ENCODE measurements at places on chromosomes 5 and 9.
A peak's percentile ranks its signal among the peaks of the same experiment; 100 is the strongest.

DNA sequence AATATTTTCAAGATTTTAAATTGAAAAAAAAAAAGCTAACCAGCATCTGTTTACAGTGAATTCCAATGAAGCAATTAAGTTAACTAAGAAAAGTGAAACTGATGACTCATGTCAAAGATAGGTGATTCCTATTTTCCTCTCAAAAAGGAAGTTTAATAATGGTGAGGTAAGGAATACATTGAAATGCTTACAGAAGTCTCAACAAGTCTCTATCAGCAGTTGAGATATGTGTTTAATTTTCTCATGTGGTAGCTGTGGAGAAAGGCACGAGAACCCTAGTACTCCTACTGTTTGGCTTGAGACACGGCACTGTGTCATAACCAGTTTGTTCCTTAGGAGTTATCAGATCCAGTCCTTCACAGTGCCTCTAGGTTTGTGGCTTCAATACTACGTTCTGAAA is 114.5 kb downstream of the SLC25A46 start:
- no peak for DNase-seq

DNA sequence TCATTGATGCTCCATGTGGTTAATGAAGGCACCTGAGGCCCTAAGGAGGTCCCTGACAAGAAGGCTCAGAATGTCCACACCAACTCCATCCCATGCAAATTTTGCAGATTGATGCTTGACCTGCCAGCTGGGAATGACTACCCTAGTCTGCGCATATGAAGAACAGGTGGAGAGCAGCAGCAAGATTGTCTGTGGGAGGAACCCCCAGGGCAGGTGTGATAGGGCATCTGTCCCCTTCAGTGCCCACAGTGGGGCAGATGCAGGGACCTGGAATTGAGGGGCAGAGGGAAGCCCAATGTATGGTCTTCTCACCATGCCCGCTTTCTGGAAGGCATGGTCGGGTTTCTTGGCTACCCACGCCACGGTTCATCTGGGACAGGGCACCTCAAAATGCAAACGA is 79.6 kb downstream of the MACROH2A1 start:
- no peak for DNase-seq

GRCh38 chr5:143014017-143014651 is 244.0 kb downstream of the ARHGAP26 start:
- peak; percentile 24 for DNase-seq

GRCh38 chr9:21836437-21837161 is 34.2 kb downstream of the MTAP start:
- DNase-seq, result no peak

DNA sequence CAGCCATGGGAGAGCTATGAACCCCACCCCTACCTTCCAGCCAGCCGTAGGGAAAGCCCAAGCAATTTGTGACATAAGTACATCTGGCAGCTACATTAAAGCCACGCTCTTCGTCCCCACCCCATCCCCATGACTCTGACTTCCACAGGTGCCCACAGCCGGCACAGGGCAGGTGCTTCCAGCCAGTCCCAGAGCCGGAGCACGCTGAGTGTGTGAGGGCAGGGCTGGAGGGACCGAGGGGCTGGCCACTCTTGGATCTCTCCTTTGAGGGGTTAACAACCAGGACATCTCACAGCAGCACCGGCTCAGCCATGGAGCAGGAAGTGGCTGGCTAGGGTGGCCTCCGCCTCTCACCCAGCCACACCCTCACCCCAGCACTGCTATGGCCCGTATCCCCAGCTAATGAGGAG is 2.4 kb upstream of the FAM78A start:
- no peak for DNase-seq

- no peak for DNase-seq
Observed at GRCh38 chr5:14003936-14004335, 59.4 kb upstream of the DNAH5 start.

DNA sequence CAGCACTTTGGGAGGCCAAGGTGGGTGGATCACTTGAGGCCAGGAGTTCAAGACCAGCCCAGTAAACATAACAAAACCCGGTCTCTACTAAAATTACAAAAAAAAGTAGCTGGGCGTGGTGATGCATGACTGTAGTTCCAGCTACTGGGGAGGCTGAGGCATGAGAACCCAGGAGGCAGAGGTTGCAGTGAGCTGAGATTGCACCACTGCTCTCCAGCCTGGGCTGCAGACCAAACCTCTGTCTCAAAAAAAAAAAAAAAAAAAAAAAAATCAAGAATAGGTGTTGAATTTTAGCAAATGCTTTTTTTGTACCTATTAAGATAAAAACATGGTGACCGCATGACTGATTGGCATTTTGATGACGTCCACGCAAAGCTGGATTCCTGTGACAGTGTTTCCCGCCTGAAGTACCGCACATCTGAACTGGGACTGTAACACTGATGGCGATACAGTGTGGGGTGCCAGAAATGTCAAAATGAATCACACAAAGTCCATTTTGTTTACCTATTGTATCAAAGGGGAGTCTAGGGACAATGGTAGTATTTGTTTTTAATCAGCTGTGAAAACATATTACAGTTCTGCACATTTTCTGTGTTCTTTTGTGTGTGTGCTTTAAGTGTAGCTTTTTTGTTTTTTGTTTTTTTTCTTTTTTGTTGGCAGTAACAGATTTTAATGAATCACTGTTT is 23.2 kb upstream of the TBC1D9B start:
- DNase-seq, result no peak

GRCh38 chr9:87672586-87672985 is 53.3 kb upstream of the CTSL start:
- DNase-seq, result no peak

DNA sequence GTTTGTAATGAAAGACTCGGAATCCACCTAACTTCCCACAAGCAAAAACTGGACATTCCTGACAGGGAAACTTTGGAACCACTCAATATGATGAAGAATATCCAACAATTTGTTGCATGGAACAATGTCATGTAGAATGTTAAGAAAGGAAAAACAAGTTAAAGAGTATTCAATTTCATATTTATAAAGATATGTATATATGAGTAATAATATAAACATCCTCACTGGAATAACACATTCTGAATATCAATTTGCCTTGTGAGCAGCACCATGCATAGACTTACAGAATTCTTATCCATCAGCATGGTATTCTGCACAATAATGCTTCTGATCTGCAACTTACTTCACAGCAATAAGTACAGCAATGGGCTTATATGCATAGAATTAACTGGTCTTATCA is 650.3 kb downstream of the SEMA5A start:
- no peak for DNase-seq

DNA sequence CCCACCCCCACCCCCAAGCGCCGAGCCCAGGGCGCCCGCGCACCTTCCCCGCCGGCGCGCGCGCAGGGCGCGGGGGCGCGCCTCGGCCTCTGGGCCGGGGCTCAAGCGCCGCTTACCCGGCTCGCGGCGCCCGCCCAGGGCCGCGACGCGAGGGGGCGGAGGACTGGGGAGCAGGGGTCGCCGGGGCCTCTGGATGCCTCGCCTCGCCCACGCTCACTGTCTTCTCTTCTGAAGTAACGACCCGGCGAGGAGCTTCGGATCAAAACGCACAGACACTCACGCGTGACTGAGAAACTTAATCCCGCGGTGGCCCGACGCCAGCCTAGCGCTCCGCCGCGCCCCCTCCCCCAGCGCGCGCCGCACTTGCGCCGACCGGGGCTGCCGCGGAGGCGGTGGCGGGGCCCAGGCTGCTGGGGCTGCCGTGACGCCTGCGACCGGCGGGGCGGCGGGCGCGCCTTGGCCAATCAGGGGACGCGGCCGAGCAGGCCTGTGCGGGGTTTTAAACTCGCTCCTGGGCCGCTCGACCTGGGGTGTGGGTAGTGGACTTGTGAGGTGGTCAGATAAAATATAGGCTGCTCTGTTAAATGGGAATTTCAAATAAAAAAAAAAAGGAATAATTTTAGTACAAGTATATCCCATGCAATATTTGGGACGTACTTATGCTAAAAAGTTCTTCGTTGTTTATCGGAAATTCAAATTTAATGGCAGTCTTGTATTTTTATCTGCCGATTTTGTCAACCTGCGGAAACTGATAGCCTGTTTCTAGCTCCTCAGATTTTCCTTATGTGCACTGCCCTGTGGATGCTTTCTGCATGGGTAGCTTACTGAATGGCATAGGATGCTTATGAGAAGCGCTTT is at the start of gene MPDZ:
Gene MPDZ, minus strand, starts transcription at position 409 of the 858 bp plus-strand sequence. CDS start 29,377 bp downstream, outside the sequence.
- DNase-seq, result no peak

GRCh38 chr9:129500161-129500862 is 120.6 kb downstream of the C9orf50 start:
- DNase-seq, result no peak

DNA sequence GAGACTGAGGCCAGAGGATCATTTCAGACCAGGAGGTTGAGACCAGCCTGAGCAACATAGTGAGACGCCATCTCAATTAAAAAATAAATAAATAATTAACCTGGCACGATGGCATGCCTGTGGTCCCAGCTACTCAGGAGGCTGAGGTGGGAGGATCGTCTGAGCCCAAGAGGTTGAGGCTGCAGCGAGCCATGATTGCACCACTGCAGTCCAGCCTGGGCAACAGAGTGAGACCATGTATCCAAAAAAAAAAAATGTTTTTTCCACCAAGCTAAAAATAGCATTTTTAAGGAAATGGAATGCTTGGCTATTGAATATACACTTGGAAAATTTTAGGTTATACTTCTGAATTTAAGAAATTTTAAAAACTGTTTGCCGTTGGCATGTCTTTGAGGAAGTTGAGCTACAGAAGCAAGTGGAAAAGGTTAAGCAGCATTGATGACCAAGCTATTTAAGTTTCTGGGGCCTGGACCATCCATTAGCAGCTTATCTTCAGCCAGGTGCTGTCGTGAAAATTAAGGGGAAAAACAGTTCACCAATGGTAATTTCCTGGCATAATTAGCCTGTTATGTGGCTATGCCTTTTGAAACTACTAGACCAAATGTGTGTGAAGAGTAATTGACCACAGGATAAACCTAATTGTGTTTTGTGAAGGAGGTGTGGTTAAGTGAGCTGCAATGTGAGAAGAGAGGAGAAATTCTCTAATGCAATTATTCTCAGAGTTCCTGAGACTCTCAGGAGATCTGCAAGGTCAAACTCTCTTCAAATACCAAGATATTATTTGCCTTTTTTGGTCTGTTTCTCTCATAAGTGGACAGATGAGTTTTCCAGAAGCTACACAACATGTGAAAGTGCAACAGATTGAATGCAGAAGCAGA is 21.0 kb downstream of the F2R start:
- peak; percentile 52 for DNase-seq

DNA sequence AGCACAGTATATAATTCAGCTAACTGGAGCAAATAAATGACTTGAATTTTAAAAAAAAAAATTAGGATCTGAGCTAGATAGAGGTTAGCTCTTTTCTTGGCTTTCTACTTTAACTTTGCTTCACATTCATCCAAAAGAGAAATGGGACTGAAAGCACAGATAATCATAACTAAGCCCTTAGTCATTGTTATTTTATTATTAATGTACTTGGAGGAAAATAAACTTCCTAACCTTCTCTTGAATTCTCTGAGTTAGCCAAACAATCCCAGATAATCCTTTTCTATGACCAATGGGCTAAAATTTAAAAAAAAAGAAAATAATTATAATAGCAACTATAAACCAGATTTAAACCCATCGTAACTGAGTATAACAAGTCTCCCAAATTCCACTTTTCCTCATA is 57.6 kb upstream of the RASA1 start:
- no peak for DNase-seq

DNA sequence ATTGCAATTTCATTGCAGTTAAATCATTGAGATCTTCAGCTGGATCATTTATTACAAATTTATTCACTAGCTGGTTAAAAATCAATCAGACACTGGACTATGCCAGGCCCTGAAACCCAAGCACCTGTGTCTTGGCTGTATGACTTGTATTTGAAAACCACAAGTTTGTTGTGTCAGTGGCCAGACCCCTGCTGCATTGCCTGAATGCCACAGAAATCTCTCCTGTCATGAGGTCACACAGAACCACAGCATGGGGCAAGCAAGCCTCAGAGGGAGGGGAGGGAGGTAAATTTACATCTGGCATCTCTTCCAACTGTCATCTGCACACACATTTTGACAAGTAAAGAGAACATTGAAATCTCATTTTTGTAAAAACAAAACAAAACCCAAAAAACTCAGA is 90.0 kb downstream of the ARRDC3 start:
- DNase-seq, result peak; percentile 39

DNA sequence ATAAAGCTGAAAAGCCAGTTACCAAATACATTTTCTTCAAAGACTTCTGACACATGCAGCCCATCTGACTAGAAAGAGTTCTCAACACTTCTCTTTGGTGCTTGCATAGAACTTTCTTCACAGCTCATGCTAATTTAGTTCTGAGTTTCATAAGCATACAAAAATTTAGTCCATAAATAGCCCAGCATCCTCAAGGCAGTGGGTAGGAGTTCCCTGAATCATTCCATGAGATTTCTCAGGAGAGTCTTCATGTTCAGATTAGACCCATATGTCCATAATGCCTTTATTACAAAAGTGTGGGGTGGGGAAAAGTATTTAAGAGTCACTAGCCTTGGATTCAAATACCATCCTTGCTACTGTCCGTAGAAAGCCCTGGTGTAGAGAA is 290.2 kb upstream of the RGMB start:
- DNase-seq, result no peak

DNA sequence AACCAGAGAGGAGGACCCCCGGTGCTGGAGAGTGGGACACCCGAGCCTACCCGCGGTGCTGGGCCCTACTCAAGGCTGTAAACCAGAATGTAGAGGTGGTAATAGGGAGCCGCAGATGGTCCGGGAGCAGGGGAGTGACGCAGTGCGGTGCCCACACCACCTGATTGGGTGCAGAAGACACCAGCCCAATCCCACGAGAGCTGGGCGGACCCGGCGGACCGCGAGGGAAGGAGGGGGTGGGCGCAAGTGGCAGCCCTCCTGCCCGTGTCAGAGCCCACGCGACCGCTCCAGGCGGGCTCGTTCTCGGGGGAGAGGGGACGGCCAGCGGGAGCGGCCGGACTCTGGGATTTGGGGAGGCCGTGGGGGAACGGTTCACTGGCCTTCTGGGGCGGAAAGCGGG is 71.2 kb downstream of the C9orf50 start:
- no peak for DNase-seq

DNA sequence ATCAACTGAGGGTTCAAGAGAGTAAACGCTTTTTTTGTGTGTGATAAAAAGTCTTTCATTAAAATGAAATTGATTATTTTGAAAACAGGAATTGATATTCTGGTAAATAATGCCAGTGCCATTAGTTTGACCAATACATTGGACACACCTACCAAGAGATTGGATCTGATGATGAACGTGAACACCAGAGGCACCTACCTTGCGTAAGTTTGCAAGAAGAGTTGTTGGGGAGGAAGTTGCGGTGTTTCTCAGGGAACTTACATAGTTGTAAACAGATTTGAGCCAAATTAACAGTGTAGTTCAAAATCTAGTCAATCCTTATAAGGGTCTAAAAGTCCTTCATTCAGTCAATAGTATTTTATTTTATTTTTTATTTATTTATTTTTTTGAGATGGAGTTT is 28.9 kb downstream of the HSDL2 start:
- DNase-seq, result no peak

DNA sequence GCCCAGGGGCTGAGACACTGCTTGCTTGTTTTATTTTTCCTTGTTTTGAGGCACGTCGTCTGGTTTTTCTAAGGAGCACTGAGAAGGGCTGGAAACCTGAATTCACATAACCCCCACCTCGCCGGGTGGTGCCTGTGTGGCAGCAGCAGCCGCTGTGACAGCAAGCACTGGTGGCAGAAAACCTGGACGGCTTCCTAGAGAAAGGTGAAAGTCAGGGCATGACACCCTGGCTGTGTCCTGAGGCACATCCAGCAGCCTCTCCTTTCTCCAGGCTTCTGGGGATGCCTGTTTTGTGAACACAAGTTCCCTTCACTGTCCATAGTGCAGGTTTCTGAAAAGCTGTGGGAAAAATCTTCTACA is 29.2 kb downstream of the MRPL36 start:
- DNase-seq, result no peak

- no peak for DNase-seq
Observed at GRCh38 chr5:1251678-1252580, 26.7 kb downstream of the SLC6A18 start.

- no peak for DNase-seq
Observed at GRCh38 chr9:101117161-101117560, 88.6 kb downstream of the PLPPR1 start.

All from activated CD4-positive, alpha-beta T cell treated with anti-CD3 and anti-CD28 coated beads, Interleukin-2, Interleukin-4, amounts not matched to agents 100 ng/mL and 50 ng/mL, durations not matched to agents 16 hours and 8 hours (primary cell).